Activated CD8-positive, alpha-beta T cell treated with anti-CD3 and anti-CD28 coated beads for 36 hours (primary cell): ENCODE measurements at places on chromosomes 2 and 18. TPM values are rescaled to one million over a fixed set of nuclear protein-coding genes. Genes with fewer than 3 reads are reported as not detected.

DNA sequence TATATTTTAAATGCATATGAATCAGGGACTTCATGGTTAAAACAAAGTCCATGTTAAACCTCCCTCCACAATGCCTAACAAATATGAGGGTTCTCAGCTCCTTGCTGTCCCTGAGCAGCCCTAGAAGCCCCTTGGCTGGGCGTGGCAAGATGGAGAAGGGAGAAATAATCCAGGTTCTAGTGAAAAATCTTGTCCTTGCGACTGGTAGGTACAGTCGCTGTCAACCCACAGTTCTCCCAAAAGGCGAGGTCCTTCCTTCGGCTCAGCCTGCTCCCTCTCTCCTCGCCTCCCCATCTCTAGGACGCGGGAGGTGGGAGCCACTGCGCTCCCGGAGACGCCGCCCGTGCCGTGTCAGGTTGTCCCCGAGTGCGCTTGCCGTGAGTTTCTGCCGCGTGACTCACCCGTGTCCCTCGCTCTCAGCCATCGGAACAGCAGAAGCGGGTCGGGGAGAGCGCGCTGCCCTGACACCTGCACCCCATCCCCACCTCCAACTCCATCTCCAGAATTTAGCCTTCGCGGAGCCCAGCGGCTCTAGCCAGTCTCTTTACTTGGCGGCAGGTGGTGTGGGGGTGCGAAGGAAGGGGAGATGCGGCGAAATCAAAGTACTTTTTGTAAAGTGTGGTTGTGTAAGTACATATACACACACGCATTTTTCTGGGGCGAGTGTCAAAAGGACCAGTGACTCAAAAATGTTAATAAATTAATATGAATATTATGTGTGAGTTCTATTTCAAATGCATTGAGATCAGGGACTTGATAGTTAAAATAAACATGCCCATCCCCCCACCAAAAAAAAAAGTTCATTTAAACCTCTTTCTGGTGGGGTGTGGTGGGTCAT, 65.1 kb upstream of the TMEM17 start:
- peak; percentile 8 for DNase-seq

GRCh38 chr2:190537765-190538164, 3.2 kb upstream of the NEMP2 start:
- DNase-seq, result no peak

GRCh38 chr18:27862041-27862682, 314.8 kb downstream of the CDH2 start:
- DNase-seq, result no peak

- no peak for DNase-seq
Measured at GRCh38 chr2:179461420-179461819, 196.8 kb upstream of the SESTD1 start.

- DNase-seq, result no peak
Measured at GRCh38 chr18:35239314-35239713, 1.5 kb upstream of the ZNF397 start.

DNA sequence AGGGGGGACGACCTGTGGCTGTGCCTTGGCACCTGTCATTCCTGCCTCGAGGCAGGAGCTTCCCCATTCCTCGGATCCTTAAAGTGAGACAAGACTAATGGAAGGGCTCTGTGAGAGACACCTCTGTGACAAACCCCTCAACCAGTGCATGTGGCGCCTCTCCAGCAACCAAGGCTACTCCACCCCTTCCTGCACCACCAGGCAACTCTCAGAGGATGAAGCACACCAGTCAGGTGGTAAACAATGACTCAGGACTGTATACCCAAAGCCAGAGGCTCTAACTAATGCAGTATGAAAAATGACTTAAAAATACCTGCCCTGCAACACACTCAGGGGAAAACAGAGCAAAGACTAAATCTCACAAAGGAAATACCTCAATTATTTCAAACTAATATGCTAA, 136.9 kb downstream of the UXS1 start:
- peak; percentile 72 for DNase-seq

- DNase-seq, result no peak
Measured at GRCh38 chr2:125643128-125643527, 1012.8 kb upstream of the GYPC start.

DNA sequence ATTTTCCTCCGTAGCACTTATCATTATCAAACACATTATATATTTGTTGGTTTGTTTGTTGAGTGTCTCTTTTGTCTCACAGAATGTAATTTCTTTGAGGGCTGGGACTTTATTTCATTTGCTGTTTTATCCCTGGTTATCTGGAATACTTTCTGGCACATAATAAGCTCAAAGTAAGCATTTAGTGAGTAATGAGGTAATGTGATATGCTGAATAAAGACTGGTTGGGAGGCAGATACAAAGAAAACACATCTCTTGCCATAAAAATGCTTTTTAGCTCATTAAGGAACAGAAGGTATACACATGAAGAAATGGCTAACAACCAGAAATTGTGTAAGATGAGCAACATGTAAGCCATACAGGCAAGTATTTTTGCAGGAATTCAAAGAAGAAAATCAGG, 1411.8 kb downstream of the LRP1B start:
- DNase-seq, result no peak

- no peak for DNase-seq
Measured at GRCh38 chr2:106624787-106625380, 137.7 kb downstream of the CD8B2 start.

DNA sequence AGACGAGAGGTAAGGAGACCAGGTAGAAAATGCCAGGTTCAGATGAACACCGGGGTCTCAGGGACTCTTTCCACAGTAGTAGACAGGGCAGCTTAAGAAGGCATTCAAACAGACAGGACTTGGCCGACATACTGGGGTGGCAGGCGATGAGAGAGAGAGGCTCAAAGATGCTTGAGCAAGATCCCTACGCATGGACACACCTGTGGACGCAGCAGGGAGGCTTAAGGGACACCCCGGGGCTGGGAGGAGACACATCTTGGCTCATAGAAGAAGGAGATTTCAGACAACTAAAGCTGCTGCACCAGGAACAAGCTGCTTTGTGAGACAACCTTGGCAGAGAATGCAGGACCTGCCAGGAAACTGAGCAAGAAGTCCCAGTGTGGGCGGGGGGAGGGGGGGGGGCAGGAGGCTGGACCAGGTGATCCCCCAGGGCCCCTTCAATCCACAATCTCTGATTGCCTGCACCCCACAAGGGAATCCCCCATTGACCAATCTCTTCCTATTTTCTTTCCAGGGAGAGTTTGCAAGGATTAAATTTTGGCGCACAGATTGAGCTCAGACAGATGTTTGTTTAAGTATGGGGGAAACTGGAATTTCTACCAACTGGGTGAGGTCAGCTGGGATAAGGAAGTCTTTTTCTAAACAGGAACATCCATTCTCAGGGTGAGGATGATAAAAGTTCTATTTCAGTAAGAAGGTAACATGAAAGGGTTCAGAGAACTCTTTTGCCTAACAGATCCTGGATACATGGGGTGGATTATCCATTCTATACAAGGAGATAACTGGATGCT, 400.7 kb downstream of the NBAS start:
- DNase-seq, result no peak

The EN1 gene
- not detected for total RNA-seq

The IL36RN gene
- total RNA-seq, result not detected

The TRIB2 gene
- total RNA-seq, result 9.2 TPM

The SFTPB gene
- total RNA-seq, result not detected

The SLC9A4 gene
- total RNA-seq, result 0.07 TPM

The PARD3B gene
- total RNA-seq, result 0.88 TPM

The CHRND gene
- total RNA-seq, result not detected

The AOX1 gene
- total RNA-seq, result 0.54 TPM
